ENCODE measurements at places on chromosomes 6 and 20. TPM values are rescaled to one million over a fixed set of nuclear protein-coding genes. Genes with fewer than 3 reads are reported as not detected.

STMND1 gene
- not detected for total RNA-seq

TSHZ2 gene
- 4.7 TPM for total RNA-seq

TNNC2 gene
- not detected for total RNA-seq

GPR6 gene
- total RNA-seq, result not detected

SPATA25 gene
- total RNA-seq, result not detected

PTCHD4 gene
- total RNA-seq, result 0.22 TPM

SNPH gene
- 0.83 TPM for total RNA-seq

ELOVL2 gene
- total RNA-seq, result not detected

DNMT3B gene
- 0.68 TPM for total RNA-seq

E2F3 gene
- 5.8 TPM for total RNA-seq

PPIL6 gene
- 2.0 TPM for total RNA-seq

DNA sequence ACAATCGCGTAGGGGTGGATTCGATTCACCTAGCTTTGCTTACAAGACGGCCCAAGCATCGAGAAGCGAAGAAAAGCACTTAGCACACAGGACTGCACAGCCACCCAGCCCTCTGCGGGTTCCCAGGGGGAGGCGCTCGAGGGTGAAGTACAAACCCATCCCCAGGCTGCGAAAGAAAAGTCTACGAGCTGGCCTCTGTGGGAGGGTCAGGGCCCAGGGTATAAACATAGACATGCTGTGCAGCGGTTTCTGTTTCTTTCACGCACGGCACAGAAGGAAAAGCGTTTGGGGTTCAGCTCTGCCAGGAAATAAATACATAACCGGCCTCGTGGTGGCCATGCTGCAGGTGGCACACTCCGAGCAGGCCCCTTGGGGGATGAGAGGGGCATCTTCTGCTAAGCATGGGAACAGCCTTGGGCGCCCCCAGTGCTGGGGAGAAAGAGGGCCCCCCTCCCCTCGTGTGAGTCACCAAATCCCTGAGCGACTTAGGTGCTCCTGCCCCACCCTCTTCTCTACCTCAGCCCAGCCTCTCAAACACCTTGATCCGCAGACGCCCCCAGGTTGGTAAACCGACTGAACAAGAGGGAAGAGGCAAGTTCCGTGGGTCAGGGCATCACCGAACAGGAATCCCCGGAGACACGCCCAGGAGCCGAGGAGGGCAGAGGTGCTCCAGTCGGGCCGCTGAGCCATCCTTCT is 91.6 kb upstream of the RIPOR2 start:
- peaks cover 37% of the 10 kb centered on the region for H3K4me1 ChIP-seq
- DNase-seq, result no peak
- no peaks in the 10 kb centered on the region for H3K36me3 ChIP-seq
- H3K27me3 ChIP-seq, result no peaks in the 10 kb centered on the region

DNA sequence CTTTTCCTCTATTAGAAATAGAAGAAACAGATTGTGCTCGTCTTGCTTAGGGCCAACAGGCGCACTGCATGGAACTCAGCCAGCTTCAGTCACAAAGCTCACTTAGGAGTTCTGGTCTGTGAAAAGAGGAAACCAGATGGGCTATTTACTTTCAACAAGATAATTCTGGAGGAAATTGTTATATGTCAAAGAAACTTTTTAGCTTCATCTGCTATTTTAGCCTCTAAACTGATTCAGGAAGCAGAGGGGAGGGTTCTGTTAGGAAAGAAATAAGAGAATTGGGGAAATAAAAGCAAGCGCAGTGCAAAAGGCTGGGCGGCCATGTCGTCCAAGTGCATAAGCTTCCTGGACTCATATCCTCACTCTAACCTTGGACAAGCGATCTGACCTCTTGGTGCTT is 21.3 kb downstream of the PRKN start:
- no peaks in the 10 kb centered on the region for H3K27me3 ChIP-seq
- no peaks in the 10 kb centered on the region for H3K4me1 ChIP-seq
- peak overlapping the region; percentile 33 for H3K4me3 ChIP-seq

- no peaks in the 10 kb centered on the region for H3K36me3 ChIP-seq
- H3K4me3 ChIP-seq, result peak overlapping the region; percentile 37
- no peak overlapping the region for H3K27ac ChIP-seq
- no peak for DNase-seq
- peaks cover 25% of the 10 kb centered on the region for H3K27me3 ChIP-seq
These were observed 119.0 kb upstream of the ZNF184 start for GRCh38 chr6:27591699-27592480.

GRCh38 chr20:47521059-47521808 is 19.5 kb downstream of the NCOA3 start:
- H3K4me3 ChIP-seq, result no peak overlapping the region
- H3K36me3 ChIP-seq, result peaks cover 39% of the 10 kb centered on the region
- H3K27ac ChIP-seq, result peak overlapping the region; percentile 8
- H3K4me1 ChIP-seq, result no peaks in the 10 kb centered on the region
- DNase-seq, result no peak

- no peaks in the 10 kb centered on the region for H3K36me3 ChIP-seq
- DNase-seq, result no peak
- H3K4me3 ChIP-seq, result no peak overlapping the region
These were observed 237.7 kb upstream of the AGPAT4 start for GRCh38 chr6:161511447-161512095.

DNA sequence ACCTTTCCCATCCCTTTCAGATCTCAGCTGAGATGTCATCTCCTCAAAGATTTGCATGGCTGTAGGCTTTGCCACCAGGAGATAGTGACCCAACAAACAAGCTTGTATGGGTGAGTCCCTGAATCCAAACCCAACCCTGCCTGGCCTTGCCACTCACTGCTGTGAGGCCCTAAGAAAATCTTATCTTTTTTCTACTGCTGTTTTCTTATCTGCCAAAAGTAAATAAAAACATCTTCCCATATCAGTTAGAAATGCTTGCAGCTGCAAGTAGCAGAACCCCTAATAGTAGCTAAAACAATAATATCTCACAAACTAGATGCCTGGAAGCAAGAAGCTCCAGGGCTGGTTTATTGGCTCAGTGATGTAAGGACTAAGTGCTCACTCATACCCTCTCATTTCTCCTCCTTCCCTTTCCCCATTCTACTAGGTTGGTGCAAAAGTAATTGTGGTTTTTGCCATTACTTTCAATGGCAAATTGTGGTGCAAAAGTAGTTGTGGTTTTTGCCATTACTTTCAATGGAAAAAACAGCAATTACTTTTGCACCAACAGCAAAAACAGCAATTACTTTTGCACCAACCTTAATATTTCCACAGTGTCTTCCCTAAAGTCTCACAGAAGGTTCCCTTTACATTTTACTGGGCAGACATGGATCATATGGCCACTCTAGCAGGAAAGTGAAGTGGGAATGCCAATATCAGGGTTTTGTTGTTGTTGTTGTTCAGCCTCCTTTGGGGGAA is 56.7 kb upstream of the PSMF1 start:
- H3K4me3 ChIP-seq, result no peak overlapping the region
- H3K36me3 ChIP-seq, result no peaks in the 10 kb centered on the region
- H3K27me3 ChIP-seq, result no peaks in the 10 kb centered on the region

GRCh38 chr20:60090631-60091030 is 132.4 kb downstream of the CDH26 start:
- H3K4me1 ChIP-seq, result no peaks in the 10 kb centered on the region
- no peaks in the 10 kb centered on the region for H3K27me3 ChIP-seq
- H3K36me3 ChIP-seq, result no peaks in the 10 kb centered on the region
- no peak overlapping the region for H3K4me3 ChIP-seq
- H3K27ac ChIP-seq, result no peak overlapping the region
- DNase-seq, result no peak

GRCh38 chr6:20217324-20217855 is 5.1 kb upstream of the MBOAT1 start:
- H3K27me3 ChIP-seq, result no peaks in the 10 kb centered on the region
- H3K27ac ChIP-seq, result peak overlapping the region; percentile 85
- no peak for DNase-seq

DNA sequence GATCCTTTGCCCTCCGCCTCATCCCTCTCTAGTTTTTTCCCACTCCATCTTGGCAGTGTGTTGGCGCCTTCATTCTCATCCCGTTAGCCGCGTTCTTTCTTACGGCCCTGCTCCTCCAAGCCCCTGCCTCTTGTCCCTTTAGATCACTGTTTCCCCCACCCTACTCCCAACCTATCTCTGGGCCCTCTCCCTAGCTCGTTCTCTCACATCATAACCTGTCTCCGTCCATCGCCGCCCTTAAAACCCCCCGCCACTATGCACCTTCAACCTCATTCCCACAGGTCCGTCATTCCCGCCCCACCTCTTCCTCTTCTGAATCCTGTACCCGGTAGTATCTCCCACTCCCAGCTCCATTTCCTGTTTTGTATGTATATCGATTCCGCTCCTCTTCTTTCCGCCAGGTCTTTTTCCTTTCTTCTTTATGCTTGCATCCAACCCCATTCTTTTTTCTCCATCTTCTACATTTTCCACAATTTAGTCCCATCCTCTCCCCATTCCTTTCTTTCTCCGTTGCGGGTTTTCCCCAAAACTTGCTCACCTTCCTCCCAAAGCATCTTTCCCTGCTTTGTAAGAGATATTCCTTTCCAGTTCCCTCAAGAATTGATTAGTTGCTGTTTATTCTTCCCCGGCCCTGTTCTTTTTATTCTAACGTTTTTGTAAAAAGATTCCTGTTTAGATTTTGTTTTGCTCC is 671 bp downstream of the EFHC1 start:
- no peaks in the 10 kb centered on the region for H3K36me3 ChIP-seq
- H3K4me3 ChIP-seq, result peak overlapping the region; percentile 41
- peaks cover 25% of the 10 kb centered on the region for H3K4me1 ChIP-seq
- no peaks in the 10 kb centered on the region for H3K27me3 ChIP-seq
- no peak for DNase-seq

DNA sequence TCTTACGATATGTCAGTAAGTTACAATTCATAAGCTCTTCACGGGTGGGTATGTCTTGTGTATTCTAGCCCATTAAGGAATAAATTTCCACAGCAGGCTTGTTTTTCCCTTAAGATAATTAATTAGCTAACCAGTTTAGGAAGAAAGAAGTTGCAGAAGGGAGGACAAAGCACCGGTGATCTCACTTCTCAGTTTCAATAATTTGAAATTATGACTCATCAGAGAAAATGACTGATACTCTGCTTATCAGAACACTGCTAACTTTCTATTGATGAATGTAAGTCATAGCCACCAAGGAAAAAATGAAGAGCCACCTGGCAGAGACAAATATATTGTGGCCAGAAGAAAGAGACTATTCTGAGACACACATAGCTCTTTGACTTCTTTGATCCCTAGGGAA is 35.0 kb upstream of the ENTPD6 start:
- no peak for DNase-seq
- H3K36me3 ChIP-seq, result no peaks in the 10 kb centered on the region
- H3K4me1 ChIP-seq, result no peaks in the 10 kb centered on the region
- H3K4me3 ChIP-seq, result no peak overlapping the region

DNA sequence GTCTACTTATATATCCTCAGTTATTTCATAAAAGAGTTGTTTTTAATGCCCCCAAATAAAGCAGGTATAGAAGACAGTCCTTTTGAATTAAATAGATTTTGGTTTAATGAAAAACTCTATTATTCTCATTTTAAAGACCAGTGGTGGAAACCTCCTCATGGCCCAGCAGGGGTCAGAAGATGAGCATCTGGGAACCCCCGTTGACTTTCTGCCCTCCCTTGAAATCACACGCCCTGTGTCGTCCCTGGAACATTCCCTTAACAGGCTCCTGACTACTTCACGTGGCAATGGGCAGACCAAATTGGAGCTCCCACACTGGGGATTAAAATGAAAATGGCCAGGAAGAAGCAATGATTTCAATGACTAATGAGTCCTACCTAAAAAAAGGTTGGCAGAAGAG is 220.9 kb downstream of the KIF16B start:
- H3K4me1 ChIP-seq, result no peaks in the 10 kb centered on the region
- DNase-seq, result no peak
- H3K27ac ChIP-seq, result no peak overlapping the region
- H3K36me3 ChIP-seq, result peaks cover 23% of the 10 kb centered on the region
- H3K4me3 ChIP-seq, result no peak overlapping the region

- no peak overlapping the region for H3K4me3 ChIP-seq
- H3K27ac ChIP-seq, result peak overlapping the region; percentile 52
- H3K4me1 ChIP-seq, result no peaks in the 10 kb centered on the region
- H3K36me3 ChIP-seq, result no peaks in the 10 kb centered on the region
These were observed 26.2 kb upstream of the CMTR1 start for GRCh38 chr6:37406726-37407341.

- H3K27ac ChIP-seq, result no peak overlapping the region
- peaks cover 11% of the 10 kb centered on the region for H3K36me3 ChIP-seq
- H3K27me3 ChIP-seq, result no peaks in the 10 kb centered on the region
- no peak for DNase-seq
- peaks cover 2% of the 10 kb centered on the region for H3K4me1 ChIP-seq
These were observed 12.8 kb downstream of the ESF1 start for GRCh38 chr20:13771853-13772453.

GRCh38 chr20:23205211-23205610 is 119.1 kb upstream of the CD93 start:
- no peak overlapping the region for H3K4me3 ChIP-seq
- peak overlapping the region; percentile 64 for H3K27ac ChIP-seq
- no peak for DNase-seq
- peaks cover 7% of the 10 kb centered on the region for H3K27me3 ChIP-seq
- peaks cover 52% of the 10 kb centered on the region for H3K4me1 ChIP-seq

GRCh38 chr6:4840169-4840568 is 64.0 kb downstream of the CDYL start:
- H3K27ac ChIP-seq, result no peak overlapping the region
- DNase-seq, result no peak
- no peaks in the 10 kb centered on the region for H3K27me3 ChIP-seq

GRCh38 chr6:162963861-162964260 is 236.1 kb downstream of the PACRG start:
- H3K27me3 ChIP-seq, result no peaks in the 10 kb centered on the region
- no peak overlapping the region for H3K27ac ChIP-seq
- no peaks in the 10 kb centered on the region for H3K4me1 ChIP-seq
- no peak for DNase-seq
- H3K4me3 ChIP-seq, result no peak overlapping the region

DNA sequence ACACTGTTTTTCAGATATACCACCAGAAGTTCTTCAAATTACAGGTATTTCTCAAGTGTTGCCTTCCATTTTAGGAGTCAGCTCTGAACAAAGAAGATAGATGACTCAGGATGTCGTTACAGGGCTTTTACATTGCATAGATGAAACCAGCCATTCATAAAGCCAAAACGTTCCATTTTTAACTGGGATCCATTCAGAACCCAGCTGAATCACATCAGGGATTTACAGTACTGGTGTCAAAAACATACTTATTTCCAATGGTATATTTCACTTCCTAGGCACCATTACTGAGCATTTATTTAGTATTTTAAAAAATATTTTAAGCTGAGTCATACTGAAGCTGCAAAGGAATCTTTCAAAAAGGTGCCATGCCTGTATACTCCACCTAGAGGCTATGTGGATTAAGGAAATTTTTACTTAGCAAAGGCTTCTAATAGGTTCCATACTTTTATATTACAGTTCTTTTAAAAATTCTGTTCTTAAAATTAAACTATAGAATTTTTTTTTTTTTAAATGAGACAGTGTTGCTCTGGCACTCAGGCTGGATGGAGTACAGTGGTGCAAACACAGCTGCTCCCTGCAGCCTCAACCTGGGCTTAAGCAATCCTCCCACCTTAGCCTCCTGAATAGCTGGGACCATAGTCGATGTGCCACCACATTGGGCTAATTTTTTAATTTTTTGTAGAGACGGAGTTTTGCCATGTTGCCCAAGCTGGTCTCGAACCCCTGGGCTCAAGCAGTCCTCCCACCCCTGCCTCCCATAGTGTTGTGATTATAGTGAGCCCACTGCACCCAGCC is 2.6 kb downstream of the ASF1A start:
- peaks cover 11% of the 10 kb centered on the region for H3K4me1 ChIP-seq
- no peaks in the 10 kb centered on the region for H3K27me3 ChIP-seq
- peak overlapping the region; percentile 16 for H3K4me3 ChIP-seq
- peak overlapping the region; percentile 96 for H3K27ac ChIP-seq
- DNase-seq, result no peak
